ENCODE measurements at places on chromosomes 5 and 9.

GRCh38 chr9:118281772-118282171 is 577.6 kb downstream of the TLR4 start:
- DNase-seq, result no peak

DNA sequence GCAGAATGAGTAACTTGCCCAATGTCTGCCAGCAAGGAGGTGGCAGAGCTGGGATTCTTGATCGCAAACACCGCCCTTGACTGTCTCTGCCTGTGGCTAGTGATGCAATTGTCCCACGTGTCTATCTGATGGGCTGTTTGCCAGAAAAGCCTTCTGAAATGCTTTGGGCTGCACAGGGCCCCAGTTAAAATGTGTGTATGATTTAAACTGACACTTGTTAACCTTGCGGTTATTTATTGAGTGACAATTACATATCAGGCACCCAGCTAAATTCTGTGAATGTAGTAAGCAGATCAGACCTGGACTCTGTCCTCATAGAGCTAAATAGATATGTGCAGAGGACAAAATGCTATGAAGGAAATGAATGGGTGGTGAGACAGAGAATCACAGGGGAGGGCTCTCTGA is 11.6 kb upstream of the IL12B start:
- no peak for DNase-seq

DNA sequence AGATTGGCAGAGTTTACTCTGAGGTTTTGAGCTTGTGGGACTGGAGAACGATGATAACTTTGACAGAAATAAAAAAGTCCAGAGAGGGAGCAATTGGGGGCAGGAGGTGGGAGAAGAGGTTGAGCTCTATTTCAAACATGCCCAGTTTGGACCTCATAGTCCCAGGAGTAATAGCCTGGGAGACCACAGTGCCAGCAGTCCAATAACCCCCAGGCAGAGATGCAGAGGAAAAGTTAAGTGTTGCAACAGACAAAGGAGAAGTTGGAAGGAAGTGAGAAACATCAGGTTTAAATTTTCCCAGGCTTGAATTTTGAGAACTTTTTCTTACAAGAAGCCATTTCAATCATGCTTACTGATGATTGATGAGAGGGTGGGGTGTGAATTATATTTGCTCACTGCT is 117.0 kb upstream of the GHR start:
- no peak for DNase-seq

DNA sequence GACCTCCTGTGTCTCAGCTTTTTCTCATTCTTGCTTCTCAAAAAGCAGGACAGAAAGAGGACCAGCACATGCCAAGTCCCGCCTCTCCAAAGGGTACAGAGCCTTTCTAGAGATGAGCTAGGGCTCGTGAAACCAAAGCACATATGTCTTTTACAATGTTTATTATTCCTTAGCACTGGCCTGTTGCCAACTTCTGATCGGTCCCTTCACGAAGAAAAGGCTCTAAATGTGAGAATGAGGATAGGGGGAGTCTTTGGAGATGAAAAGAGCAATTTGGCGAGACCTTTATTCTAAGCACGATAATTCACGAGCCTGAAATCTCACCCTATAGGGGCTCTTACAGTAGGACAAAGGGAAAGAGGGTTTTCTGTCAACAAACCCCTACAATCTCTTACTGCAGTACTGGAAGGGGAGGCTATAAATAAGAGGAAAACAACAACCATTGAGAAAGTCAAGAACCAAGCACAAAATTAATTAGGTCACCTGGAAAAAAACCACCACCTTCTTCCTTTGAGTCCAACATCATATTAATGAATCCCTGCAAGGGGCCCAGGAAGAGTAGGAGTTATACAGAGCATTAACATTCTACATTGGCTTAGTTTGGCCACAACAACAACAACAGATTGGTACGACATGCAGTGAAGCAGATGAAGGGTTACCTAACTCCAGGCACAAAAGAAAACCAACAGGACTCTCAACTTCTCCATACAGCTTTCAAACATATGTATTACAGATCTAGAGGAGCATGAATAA is 309.5 kb downstream of the PDE4D start:
- no peak for DNase-seq

DNA sequence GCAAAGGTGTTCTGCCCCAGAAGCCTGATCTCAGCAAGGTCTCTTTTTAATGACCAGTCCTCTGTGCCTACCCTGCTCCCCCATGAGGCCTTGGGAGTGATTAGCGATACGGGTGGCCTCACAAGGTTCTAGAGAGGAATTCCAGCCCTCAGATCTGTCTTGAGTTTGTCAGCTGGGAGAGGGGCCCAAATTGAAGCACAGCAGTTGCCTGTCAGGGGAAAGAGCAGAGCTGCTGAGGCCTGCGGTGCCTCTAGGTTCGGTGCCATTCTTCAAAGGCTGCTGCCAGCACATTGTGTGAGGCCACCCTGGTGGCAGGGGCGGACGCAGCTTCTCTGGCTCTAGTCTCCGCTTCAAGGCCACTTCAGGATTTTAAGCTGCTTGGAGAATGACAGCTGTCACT is 85.7 kb upstream of the GRIA1 start:
- no peak for DNase-seq

GRCh38 chr9:3263698-3264097 is 262.1 kb downstream of the RFX3 start:
- no peak for DNase-seq

- no peak for DNase-seq
These were observed 12.5 kb downstream of the ZNF366 start for GRCh38 chr5:72494623-72495124.
